ENCODE measurements at places on chromosomes 5 and 9. TPM values are rescaled to one million over a fixed set of nuclear protein-coding genes. Genes with fewer than 3 reads are reported as not detected.

Gene SPATA31C1
- total RNA-seq = not detected

- no peaks in the 10 kb centered on the region for H3K4me1 ChIP-seq
- H3K27me3 ChIP-seq = no peaks in the 10 kb centered on the region
- no peak for DNase-seq
- H3K27ac ChIP-seq = no peak overlapping the region
- H3K36me3 ChIP-seq = no peaks in the 10 kb centered on the region
- H3K4me3 ChIP-seq = no peak overlapping the region
These were observed 116.7 kb upstream of the NEK6 start for GRCh38 chr9:124140941-124141568.

DNA sequence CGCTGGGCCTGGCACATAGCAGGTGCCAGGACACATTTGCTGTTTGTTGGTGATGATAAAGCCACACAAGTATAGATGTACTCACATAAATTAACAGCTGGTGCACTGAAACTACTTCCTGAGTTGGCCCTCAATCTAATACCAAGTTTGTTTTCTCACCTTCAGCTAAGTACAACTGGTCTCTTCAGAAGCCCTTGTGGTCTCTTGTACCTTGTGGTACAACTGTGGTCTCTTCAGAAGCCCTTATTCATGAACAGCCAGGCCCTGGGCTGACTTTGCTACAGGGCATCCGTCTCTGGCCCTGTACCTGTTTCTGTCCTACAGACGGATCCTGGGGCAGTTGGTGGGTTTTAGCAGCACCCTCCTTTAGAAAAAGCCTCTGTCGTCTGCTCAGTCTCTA lies 81.5 kb downstream of the DAB2IP start:
- H3K4me1 ChIP-seq = peaks cover 4% of the 10 kb centered on the region
- no peak overlapping the region for H3K27ac ChIP-seq
- H3K4me3 ChIP-seq = no peak overlapping the region
- no peaks in the 10 kb centered on the region for H3K36me3 ChIP-seq
- no peak for DNase-seq
- no peaks in the 10 kb centered on the region for H3K27me3 ChIP-seq

Gene DRD1
- 0.34 TPM for total RNA-seq

GRCh38 chr5:81017320-81017719 lies 57.2 kb downstream of the RASGRF2 start:
- H3K36me3 ChIP-seq = no peaks in the 10 kb centered on the region
- DNase-seq = no peak
- H3K4me1 ChIP-seq = no peaks in the 10 kb centered on the region
- no peaks in the 10 kb centered on the region for H3K27me3 ChIP-seq
- no peak overlapping the region for H3K27ac ChIP-seq

DNA sequence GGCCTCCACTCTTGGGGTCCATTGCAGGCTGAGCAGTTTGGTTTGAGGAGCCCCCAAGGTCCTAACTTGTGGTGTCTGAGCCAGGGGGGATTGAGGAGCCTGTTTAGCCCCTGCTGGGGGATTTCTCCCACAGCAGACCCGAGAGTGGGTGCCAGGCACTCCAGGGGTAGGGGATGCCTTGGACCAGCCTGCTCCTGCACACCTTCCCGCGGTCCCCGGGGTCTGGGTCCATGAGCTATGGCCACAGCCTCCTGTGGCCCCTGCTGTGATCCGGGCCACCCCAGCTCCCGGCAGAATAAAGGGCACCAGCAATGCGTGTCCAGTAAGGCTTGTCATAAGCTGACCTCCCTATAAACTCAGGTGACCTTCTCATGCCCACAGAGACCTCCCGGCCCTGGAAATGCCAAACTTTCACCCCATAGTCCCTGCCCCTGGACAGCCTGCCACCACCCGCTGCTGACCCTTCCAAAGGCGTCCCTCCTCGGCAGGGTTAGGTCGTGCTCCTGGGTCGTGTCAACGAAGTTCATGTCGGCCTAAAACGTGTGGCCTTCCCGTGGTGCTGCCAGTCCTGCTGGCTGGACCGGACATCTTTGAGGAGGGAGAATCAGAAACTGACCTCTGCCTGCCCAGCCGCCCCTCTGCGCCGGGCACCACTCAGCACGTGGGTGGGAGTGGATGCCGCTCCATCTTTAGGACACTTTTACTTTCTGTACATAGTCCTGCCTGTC lies 137.6 kb downstream of the MRPL36 start:
- H3K36me3 ChIP-seq = no peaks in the 10 kb centered on the region
- no peak for DNase-seq
- H3K27ac ChIP-seq = no peak overlapping the region
- H3K4me1 ChIP-seq = peaks cover 4% of the 10 kb centered on the region
- peaks cover 26% of the 10 kb centered on the region for H3K27me3 ChIP-seq
